ENCODE measurements at places on chromosomes 6 and 20.

GRCh38 chr6:42280966-42281533, 63.4 kb upstream of the MRPS10 start:
- DNase-seq = no peak

DNA sequence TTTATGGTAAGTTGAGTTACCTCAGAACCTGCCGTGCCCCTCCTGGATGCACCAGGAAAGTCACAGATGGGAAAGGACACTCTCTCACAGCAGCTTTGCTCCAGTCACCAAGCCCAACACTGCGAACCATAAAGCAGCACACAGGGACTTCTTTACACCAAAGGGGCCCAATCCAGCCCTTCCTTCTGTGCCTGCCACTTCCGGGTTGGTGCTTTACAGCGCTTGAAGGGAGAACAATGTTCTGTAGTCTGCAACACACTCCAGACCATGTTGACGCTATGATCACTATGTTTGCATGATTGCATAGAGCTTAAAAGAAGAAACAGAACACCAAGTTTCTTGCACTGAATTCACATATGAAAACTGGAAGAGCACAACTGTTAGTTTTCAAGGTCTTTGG, 57.1 kb downstream of the SERAC1 start:
- DNase-seq = no peak

DNA sequence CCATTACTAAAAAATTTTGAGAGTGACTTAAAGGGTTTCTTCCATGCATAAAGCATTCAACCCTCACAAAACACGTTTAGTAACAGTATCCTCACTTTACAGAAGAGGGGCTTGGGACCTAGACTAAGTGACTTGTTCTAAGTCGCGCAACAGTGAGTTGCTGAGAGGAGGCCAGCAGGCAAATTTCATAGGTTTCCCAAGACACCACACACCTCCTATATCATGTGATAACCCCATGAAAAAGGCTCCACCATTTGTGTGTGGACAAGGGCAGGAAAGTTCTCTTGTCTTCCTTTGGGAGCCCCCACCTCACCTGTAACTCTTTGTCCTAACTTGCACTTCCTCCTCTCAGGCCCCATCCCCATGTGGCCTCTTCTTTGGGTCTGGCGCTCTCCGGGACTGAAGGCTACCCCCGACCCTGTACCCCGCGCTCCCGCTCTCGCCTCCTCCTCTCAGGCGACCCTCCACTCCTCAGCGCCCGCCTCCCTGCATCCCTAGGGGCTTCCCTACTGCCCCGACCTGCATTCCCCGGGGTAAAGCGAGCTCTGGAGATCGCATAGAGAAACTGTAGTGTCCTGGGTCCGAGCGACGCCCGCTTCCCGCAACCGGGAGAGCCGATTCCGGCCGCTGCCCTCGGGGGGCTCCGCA, 392 bp downstream of the PSMB8 start:
- no peak for DNase-seq

GRCh38 chr6:18380158-18380836, 6.9 kb upstream of the RNF144B start:
- DNase-seq = no peak

DNA sequence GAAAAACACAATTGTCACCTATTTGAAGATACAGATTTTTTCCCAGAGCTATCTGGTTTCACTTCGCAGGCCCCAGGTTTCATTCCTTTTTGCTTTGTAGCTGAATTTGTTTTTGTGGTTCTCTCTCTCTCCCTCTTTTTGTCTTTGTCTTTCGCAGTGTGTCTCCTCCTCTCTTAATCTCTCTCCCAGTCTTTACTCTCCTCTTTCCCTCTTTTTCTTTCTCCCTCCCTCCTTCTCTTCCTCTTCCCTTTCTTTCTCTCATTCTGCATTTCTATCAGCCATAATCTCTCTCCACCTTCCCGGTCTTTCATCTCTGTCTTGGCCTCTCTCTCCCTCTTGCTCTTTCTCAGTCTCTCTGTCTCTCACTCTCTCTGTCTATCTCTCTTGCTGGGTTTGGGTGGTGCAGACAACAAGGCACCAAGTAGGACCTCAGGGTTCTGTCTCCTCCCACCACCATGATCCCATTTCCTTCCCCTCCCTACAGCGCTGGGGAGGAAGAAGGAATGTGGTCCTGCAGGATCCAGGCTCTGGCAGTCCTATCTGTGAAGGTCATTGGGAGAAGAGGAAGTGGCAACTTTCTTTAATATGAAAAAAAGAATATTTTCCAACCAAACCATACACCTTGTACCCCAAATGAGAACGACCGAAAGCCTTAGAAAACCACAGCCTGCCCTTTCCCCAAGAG, 63.2 kb downstream of the BANF2 start:
- no peak for DNase-seq

DNA sequence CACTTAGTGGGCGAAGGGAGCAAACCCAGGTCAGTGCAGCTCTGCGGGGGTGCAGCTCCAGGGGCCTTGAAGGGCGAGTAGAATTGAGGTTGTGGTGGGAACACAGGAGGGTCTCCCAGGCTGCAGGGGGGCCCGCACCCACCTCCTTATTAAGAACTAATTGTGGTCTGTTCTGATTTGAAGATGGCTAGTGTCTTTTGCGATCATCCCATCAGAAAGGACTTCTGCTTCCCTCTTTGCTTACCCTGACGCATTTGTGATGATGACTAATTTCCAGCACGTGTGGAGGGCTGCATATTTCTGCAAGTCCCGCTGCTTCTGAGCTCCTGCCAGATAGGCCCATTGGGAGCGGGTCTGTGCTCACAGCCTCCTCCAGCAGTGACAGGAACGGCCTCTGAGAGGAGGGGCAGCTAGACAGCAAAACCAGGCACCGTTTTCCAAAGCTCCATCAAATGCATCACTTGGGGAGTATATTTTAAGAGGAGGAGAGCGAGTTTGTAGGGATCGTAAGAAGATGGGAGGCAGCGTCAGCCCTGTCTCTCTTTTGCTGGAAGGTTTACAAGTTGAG, 268.9 kb downstream of the CDH4 start:
- no peak for DNase-seq

GRCh38 chr6:25219216-25219916, 59.8 kb upstream of the CARMIL1 start:
- DNase-seq = no peak

DNA sequence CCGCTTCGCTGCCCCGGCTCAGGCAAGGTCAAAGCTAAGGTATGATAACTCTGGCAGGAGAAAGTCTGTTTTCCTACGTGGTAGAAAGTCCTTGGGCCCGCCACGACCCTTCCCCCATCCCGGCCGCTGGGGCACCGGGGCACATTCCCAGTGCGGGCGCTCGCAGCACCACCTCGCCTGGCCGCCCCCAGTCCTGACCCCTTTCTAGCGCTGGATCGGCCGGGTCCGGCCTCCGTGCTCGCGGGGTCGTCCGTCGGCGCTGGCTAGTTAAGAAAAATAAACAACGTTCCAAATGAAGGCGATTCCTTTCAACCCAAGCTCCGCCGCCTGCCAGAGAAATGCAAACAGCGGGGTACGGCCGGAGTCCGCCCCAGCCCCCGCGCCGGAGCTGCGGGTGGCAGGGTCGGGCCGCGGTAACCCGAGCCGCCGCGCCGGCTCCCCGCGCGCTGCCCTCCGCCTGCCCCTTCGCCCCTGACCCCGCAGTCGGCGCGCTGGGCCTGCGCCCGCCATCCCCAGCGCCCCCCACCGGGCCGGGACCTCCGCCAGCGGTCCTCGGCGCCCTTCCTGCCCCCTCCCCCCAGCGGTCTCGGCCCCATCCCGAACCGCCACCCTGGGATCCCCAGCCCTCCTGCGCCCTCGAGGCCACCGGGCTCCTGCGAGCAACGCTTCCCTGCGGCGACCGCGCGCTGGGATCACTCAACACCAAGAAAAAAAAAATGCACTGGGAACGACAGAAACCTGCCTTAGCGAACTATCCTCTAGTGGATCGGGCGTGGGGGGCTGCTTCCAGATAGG, 37.6 kb downstream of the NCR2 start:
- no peak for DNase-seq

All from stimulated activated CD8-positive, alpha-beta memory T cell treated with anti-CD3 and anti-CD28 coated beads, Interleukin-12 subunit alpha, Interleukin-12 subunit beta, amount 100 ng/mL, for 4 hours (primary cell).